ENCODE measurements at places on chromosomes 4 and X. TPM values are rescaled to one million over a fixed set of nuclear protein-coding genes. Genes with fewer than 3 reads are reported as not detected.

Gene REPS2
- 5.3 TPM for total RNA-seq

Gene SHROOM4
- 7.0 TPM for total RNA-seq

DNA sequence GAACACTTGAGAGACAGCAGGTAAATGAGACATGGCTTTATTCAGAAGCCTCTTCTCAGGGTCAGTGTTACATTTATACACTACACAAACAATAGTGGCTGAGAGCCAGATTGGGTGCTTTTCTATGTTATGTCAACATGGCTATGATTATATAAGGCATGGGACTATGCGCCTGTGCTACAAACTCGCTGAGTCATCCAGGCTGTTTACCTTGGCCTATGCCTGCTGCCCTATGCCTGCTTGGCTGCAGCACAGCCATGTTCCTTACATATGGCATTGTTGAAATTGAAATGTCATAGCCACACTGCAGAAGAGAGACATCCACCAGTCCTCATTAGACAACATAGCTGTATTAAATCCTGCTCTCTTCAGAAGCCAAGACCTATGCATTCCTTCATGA, 236.3 kb upstream of the NWD2 start:
- DNase-seq = no peak

Gene MAGEC3
- total RNA-seq = not detected

- DNase-seq = no peak
Measured at GRCh38 chr4:93409035-93409434, 419.5 kb upstream of the ATOH1 start.

DNA sequence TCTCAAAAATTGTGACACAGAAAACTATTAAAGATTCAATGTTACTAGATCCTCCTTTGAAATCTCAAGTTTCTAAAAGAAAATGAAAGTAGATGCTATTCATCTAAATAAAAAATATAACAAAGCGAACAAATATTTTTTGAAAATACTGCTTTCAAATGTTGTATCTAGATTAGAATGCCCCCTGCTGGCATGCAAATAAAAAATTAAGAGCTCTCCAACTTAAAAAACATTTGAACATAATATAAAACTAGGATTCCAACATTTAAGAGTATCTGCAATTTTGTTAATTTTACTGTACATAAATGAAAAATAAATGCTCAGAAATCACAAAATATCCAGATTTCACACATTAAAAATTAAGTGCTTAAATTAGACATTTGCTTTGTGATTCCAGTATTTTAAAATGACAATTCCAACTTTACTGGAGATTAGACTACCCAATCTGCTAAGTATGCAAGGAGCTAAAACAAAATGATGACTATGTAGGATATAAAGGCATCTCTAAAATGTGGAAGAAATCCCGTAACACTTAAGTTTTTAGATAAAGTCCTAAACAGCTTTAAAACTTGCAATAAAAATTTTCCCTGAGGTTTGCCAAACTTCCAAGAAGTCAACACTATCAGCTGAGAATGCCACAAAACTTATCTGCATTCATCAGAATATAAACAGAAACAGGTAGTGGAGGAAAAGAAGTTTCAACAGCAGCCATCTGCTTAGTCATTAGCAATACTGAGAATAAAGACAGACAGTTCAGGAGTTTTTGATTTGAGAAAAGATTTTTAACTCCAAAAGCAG, 32.7 kb downstream of the DHX15 start:
- DNase-seq = peak; percentile 84

DNA sequence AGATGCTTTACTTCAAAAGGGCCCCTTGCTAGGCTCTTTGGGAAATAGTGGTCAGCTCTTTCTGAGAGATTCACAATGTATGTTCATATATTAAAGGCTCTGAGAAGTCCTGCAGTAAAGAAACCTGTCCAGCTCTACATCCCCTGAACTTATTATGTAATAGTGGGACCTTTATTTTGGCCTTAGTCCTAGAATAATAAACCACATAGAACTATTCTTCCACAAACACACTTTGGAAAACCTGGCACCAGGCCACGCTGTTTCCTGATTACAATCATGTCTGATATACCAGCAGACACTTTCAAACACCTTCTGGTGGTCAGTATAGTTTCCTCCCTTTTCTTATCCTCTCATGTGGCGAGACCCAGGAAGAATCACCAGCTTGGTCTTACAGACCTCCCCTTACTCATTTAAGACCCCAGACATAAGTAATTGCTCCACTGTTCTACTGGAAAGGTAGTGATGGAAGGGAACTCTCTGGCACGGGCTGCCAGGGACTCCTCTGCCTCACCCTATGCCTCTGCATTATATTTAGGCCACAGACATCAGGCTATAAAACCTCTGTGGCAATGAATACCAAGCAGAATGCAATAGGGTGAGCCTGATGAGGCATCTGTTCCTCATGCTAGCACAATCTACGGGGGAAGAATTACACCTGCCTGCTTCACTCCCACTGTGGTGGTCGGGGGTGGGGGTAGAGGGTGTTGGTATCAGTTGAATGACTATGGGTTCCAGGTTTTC, 5.7 kb upstream of the PPEF1 start:
- DNase-seq = no peak

Gene USP17L28
- not detected for total RNA-seq

- no peak for DNase-seq
Measured at GRCh38 chr4:112190684-112191083, 40.9 kb upstream of the AP1AR start.

DNA sequence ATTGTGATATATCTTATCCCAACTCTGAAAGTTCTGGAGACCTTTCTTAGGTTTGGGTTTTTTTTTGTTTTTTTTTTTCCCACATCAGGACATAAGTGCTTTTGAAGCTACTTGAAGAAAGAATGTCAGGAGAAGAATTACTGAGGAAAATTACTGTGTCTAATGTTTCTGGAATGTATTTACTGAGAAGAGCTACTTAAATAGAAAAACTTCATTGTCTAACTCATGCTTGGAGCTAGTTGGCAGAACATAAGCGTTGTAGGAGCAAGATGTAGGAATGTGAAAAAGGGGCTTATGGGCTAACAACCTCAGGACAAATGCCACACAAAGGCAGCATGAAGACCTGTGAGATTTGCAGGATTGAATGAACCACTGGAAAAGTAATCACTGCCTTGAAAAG, 166.6 kb upstream of the GLRA2 start:
- DNase-seq = peak; percentile 10

Data from umbilical cord (tissue), 2 donors.